ENCODE measurements at places on chromosomes 3 and 15.

DNA sequence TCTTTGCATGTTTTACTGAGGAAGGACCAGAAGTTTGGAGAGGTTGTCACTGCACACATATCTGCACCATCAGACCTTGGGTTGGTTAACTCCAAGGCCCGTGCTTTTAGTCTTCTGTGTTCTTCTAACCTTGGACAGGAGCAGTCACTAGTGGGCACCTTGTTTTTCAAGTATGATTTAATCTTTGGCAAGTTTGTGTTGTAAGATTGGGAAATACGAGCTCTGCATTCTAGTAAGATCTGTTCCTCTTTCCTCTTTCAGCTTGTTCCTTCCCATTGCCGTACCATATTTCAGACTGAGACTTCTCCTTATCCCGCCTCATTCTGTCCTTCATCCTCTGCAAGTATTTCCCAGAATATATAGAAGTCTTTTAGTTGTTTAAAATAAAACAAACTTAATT is 5.1 kb downstream of the TMOD2 start:
- peak; percentile 68 for DNase-seq

GRCh38 chr3:135844386-135844785 is 121.1 kb upstream of the PPP2R3A start:
- no peak for DNase-seq

DNA sequence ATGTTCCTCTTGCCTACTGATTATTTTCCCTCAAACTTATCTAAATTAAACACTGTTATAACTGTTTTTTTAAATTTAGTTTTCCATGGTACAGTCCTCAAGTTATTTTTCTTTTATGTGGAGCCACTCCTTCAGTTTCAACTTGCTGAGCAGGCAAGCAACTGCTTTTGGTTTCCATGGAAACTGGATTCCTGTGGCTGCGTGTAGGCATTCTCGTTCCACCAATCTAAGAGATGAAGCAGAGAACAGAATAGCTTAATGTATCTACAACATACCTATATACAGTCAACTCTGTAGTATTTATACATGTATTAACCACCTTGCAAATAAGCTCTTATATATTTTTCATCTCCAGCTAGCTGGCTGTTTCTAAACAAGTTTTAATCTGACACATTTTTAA is 25.8 kb upstream of the ANXA2 start:
- peak; percentile 49 for DNase-seq

- no peak for DNase-seq
These were observed 470.8 kb upstream of the ROBO1 start for GRCh38 chr3:80238606-80239005.

- DNase-seq: no peak
These were observed 102.9 kb downstream of the LRRC49 start for GRCh38 chr15:70995383-70995970.

DNA sequence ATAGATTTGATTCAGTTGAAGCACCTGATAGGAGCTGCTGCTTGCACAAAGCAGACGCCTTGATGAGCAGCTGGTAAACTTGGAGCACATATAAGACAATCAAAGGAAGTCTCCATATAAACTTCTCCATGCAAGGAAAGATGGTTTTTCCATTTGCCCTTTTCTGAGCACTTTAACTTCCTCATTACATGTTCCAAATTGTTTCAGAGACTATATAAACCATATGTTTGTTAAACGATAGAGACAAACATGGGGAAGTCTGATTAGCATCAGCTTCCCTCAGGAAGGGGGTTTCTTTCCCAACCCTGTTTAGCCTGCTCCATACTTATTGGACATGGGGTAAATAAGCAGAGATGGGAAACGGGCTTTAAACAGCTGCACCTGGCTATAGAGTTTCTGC is 88.0 kb downstream of the DHX36 start:
- DNase-seq: no peak

GRCh38 chr3:190581041-190581541 is 67.2 kb downstream of the IL1RAP start:
- DNase-seq: peak; percentile 50

GRCh38 chr3:37536840-37537239 is 324.8 kb upstream of the CTDSPL start:
- DNase-seq: no peak

- no peak for DNase-seq
These were observed 49.6 kb downstream of the MECOM start for GRCh38 chr3:169613895-169614294.

DNA sequence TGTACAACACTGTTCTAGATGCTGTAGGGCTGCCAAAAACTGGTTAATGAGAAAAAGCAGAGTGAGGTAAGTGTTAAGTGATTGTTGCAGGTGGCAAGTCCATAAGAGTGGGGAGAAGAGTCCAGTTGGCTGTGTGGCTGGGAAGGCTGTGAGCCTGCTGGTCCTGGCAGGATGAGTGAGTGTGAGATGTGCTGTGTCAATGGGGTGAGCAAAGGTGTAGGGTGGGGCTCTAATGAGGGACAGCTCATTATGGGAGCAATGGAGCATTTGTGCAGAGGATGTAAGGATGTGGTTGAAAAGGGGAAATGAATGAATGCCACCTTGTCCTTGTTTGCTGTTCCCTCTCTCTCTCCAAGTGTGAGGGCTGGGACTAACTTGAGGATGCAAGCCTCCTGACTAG is 145.3 kb upstream of the ROPN1 start:
- DNase-seq: no peak

- no peak for DNase-seq
These were observed 82.4 kb downstream of the OXSM start for GRCh38 chr3:25872200-25872877.

- no peak for DNase-seq
These were observed 63.9 kb upstream of the GATA2 start for GRCh38 chr3:128556907-128557306.
